Activated T-cell treated with anti-CD3 and anti-CD28 coated beads, Interleukin-2, amount 50 U/mL, for 1 hour (primary cell): ENCODE measurements at places on chromosomes 12 and 14.
A peak's percentile ranks its signal among the peaks of the same experiment; 100 is the strongest.

DNA sequence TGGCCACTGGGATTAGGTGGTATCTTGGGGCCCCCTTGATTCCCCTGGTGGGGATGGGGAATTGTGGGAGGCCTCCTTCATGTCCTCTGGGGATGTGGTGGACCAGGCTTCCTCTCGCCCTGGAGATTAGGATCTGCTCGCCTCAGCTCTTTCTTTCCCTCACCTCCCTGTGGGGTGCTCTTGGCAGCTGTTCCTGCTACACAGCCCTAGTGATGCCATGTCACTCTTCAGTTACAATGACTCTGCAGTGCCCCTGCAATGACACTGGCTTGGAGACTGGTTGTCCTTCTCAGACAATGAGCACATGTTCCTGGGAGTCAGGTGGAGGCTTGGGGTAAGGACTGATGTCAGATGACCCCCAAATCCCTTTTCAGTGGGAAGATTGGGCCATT lies 83.9 kb downstream of the ADCK1 start:
- DNase-seq, result no peak

- DNase-seq, result no peak
These were observed 61.1 kb downstream of the RAB35 start for GRCh38 chr12:120055231-120056000.

DNA sequence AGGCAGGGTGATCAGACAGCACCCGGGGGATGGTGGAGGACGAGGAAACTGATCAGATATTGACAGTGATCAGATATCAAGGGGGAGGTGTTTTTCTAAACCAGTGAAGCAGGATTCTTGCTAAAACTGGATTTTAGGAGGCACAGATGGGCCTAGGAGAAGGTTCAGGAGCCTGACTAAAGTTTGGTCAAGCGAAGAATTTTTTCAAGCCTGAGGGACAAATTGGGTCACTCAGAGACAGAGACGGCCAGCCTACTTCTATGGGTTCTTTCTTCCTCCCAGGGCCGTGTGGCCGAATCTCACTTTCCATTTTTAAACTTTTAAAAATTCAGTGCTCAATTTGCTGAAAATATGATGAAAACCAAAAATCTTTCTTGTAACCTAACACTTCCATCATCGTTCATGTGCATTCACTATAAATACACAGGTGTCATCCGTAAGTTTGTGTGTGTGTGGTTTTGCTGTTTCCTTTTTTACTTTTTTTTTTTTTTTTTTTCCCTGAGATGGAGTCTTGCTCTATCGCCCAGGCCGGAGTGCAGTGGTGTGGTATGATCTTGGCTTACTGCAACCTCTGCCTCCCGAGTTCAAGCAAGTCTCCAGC lies 68.5 kb downstream of the RIN3 start:
- DNase-seq, result no peak

GRCh38 chr12:8553088-8553627 lies 12.5 kb upstream of the CLEC4E start:
- DNase-seq, result no peak

- no peak for DNase-seq
These were observed 426.8 kb downstream of the VRK1 start for GRCh38 chr14:97224016-97224415.

GRCh38 chr14:50610465-50610864 lies 50.5 kb downstream of the ATL1 start:
- DNase-seq, result no peak

- DNase-seq, result no peak
These were observed 10.9 kb upstream of the MYH7 start for GRCh38 chr14:23446291-23446851.

DNA sequence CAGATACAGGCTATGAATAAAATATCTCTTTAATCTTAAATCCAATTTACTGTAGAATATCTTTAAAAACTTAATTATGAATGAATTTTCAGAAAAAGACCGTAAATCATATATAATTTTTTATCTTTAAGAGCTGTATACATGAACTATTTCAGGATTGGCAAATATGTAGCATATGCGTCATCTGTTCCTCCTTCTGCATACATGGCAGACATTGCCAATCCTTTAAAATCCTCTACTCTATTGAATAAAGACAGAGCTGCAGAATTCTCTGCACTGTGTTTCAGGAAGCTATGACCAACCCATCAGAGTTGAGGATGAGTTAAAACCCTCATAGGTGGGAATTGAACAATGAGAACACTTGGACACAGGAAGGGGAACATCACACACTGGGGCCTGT lies 279.0 kb downstream of the TMEM117 start:
- DNase-seq, result no peak

DNA sequence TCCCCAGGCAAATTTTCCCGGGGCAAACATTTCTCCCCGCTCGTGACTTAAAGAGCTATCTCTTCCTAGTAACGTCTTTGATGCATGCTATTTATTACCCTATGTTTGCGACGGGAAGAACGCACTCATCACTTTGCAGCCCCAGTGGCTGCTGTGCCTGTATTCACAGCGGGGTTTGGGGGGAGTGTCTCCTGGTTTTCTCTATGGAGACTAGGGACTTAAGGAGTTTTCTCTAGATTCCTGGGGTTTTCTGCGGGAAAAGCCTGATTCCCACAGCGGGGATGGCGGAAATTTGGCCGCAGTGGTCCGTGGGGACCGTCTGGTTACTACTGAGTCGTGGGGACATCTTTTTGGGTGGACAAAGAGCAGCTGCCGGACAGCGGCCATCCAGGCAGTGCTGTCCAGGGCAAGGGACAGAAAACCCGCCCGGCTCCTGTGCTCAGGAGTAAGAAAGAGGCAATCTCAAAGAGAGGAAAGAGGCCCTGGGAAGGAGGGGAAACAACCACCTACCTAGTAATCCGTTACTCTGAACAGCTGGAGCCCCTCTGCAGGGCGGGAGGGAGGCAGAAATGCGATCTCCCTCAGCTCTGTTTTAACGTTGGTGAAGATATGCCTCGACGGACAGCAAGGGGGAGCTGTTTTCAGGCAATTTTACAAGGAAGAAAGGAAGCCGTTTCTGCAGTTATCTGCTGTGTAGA lies 771 bp upstream of the AVPR1A start:
- DNase-seq, result no peak

DNA sequence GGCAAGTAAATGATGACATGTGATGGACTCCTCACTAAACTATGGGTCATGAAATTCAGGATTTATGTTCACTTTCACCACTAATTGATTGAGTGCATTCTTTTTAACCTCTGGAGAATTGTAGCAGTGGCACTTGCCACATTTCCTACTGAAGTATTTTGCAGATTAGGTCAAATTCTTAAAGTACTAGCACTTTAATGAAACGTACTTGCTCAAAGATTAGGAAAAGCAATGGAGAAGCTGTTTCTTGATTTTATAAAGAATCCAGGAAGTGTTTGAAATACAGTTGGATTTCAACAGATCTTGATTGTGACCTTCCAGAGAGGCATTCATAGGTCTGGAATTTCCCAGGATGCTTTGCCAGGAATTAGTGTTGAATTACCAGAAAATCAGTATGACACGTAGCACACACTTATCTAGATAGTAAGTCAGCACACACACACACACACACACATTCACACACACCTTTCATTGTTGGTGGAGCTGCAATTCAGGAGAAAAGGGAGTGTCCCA lies 162.6 kb downstream of the MYRFL start:
- no peak for DNase-seq

DNA sequence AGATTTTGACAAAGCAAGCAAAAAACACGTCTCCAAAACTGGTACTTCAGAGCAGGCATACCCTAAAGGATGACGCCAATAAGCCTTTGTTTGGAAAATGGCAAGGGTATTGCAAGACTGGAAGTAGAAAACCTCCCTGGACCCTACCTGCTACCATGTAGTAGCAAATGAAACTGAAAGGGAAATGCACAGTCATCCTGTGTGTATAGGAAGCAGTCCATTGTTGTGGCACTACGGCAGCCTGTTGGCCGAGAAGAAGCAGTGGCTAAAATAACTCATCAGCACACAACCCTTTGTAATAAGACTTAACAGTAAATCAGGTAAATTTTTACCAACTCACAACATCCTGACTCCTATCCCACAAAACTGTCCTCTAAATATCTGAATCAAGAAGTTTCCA lies 386.4 kb downstream of the RGS6 start:
- DNase-seq, result no peak

DNA sequence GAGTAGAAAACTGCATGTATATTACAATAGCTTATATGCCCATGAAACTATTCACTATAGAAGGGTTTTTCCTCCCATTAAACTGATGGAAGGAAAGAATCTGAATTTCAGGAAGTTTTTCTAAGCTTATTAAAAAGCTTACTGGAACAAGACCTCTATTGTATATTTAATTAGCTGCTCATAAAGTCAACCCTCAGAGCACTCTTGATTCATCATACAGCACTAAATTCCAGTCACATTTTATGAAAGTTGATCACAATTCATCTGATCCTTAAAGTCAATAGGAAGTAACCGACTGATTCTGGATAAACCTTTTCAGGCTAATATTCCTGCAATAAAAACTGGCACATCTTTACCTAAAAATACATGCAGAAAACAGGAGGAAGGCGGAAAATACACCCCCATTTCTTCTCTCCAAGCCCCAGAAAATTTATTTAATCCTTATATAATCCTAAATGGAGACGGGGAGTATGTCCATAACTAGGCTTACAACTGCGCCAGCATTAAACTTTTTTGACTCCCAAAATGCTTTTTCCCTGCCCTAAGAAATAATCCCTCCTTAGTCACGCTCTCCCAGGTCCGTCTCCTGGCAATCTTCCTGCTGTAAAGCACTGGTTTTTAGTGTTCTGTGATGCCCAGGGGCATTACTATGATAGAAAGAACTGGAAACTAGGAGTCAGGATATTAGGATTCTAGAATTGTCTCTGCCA lies 35.3 kb downstream of the DICER1 start:
- DNase-seq, result no peak

DNA sequence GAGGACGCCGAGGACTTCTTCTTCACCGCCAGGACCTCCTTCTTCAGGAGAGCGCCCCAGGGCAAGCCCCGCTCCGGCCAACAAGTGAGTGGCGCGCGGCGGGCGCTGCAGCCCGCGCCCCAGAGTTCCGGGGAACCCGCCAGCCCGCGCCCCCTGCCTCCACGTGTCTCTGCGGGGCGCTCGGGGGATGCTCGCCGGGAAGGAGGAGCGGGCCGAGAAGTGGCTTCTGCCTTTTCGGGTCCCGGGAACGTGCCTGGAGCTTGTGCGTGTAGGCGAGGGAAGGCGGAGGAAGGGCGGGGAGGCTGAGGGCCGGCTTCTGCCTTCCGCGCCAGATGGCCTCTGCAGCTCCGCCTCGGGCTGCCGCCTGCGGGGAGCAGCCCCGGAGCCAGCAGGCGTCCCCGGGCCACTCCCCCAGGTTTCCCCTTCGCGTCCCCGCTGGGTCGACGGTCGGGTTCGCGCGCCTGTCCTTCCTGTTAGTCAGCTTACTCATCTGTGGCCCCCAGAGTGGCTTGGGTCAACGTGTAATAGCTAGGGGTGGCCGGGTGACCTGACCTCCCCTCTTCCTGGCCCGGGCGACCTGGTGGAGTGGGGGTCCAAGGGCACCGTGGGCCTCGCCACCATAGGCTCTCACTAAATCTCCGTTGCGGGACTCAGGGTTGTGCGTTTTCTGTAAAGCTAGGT lies 505 bp downstream of the RASSF3 start:
- DNase-seq, result peak; percentile 71

GRCh38 chr14:99586054-99586760 lies 17.8 kb downstream of the CCDC85C start:
- DNase-seq, result no peak

GRCh38 chr12:109872-110271 lies 43.3 kb downstream of the IQSEC3 start:
- DNase-seq, result no peak

DNA sequence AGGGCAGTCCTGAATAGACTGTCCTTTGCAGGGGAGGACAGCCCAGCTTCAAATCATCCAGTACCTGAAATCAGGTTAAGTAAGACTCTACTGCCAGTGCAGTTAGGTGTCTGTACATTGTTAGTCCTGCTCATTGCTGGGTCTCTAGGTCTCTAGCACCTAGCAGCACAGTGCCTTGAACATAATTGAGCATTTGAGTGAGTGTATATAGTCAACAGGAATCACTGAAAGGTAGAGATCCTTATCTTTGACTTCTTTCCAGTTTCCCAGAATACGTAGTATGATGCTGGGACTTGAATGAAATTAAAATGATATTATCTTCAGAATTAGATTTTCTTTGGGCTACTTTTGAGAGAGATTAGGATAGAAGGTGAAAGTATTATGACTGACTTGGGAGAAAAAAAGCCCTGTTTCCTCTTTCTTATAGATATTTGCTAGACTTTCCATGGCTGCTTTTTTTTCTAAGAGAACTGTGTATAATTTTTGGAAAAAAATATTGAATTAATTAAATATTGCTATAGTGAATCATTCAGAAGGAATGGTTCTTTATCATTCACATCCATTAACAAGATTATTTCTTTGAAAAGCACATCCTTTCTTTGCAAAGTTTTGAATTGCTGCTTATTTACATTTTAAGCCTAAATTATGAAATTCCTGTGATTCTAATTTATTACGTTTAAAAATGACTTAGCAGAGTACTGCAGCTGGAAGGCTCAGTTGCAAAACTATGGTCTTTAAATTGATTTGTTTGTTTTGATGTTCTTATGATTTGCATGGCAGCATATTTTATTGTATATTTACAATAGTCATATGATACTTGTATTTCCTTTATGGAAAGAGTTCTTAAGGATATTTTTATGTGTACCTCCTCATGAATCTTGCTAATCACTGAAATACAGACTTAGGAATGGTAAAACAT lies 51.6 kb downstream of the PPP4R4 start:
- no peak for DNase-seq
